ENCODE measurements at places on chromosomes 16 and 17. TPM values are rescaled to one million over a fixed set of nuclear protein-coding genes. Genes with fewer than 3 reads are reported as not detected.

KRTAP16-1 gene
- total RNA-seq = not detected

HOXB7 gene
- total RNA-seq = 0.64 TPM

CCDC200 gene
- not detected for total RNA-seq

DNAJA2 gene
- total RNA-seq = 74.4 TPM

DNA sequence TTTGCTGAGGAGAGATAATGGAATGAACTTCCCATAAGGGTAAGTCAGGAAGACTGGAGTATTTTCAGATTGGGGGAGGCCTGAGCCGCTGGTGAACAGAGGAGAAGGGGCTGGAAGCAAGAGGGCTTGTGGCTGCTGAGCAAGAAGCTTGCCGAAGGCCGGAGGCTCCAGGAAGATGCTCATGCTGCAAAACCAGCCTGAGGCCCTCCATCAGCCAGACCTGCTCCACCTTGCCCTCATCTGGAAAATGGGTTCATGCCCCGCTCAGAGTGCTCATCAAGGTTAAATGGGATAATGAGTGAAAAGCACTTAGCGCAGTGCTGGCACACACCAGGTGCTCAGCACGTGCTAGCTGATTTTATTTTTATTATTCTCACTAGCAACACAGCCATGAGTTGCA is 5.5 kb upstream of the ASGR1 start:
- no peak for DNase-seq

GRCh38 chr17:17728550-17729251 is 47.4 kb downstream of the RAI1 start:
- DNase-seq = no peak

- DNase-seq = no peak
These were observed 39.2 kb downstream of the TMEM11 start for GRCh38 chr17:21174713-21175112.

DNA sequence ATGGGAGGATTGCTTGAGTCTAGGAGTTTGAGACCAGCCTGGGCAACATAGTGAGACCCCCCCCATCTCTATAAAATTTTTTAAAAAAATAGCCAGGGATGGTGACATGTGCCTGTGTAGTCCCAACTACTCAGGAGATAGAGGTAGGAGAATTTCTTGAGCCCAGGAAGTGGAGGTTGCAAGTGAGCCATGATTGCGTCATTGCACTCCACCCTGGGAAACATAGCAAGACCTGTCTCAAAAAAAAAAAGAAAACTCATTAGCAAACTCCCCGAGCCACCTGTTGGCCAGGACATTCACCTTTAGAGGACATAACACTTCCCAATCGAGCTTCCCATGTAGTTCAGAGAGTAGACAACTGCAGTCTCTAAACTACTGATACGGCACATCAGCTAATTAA is 274.2 kb downstream of the ABCC12 start:
- DNase-seq = no peak
